ENCODE measurements at places on chromosomes 2 and 18.

- DNase-seq, result peak; percentile 50
These were observed 945.0 kb upstream of the CRIM1 start for GRCh38 chr2:35410431-35411061.

DNA sequence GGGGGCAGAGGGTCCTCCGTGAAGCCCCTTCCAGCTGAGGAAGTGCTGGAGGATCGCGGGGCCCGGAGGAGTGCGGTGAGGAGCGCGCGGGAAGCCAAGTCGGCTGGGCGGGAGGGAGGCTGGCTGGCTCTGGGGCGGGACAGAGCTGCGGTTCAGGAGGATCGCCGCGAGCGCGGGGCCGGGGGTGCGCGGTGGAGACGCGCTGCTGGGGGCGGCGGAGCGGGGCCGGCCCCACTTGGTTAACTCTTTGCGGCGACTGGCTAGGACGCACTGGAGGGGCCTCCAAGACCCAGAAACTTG, 464 bp downstream of the CYBRD1 start:
- no peak for DNase-seq

DNA sequence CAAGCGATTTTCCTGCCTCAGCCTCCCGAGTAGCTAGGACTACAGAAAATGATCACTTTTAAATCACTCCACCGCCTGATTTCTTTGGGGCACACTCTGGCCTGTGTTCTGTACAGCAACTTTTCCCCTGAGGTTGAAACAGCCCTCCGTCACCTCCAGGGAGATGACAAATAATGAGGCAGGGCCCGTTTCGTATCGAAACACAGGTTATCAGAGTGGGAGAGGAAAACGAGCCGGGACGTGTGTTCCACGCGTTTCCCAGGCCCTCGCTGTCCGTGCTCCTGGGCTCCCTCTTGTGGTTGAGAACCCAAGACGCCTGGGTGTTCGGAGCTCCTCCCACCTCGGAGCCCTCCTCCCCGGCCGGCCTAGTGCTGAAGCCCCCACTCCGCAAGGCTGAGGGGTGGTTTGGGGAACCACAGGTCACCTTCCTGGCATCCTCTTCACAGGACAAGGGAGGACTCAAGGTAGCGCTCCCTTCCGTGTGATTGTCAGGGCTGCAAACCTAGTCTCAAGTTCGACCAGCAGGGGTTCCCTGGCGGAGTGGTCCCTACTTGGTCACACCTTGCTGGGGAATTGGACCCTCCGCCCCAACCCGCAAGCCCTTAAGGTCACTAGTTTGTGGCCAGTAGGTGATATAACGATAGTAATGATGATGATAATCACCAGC, 12.8 kb downstream of the ATP6V1B1 start:
- peak; percentile 64 for DNase-seq

- DNase-seq, result no peak
These were observed 15.2 kb downstream of the GPC1 start for GRCh38 chr2:240450532-240451107.

DNA sequence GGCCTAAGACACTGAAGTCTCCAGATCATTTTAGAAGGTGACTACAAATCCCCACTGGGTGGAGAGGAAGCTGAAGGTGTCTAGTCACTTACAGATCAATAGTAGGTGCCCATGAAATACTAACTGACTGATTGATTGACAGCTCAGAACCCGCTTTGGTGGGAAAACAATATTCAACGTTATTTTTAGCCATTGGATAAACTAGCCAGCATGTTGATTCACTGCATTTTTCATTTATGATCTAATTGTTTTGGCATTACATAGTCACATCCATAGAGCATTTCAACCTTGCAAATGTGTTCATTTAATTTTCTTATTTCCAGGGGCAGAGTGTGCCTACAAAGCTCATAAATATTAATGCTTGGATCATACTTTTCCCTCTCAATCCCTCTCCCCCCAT, 162.3 kb downstream of the MREG start:
- peak; percentile 62 for DNase-seq

GRCh38 chr2:39133215-39133851, 12.5 kb upstream of the SOS1 start:
- DNase-seq, result no peak

GRCh38 chr2:98909317-98910211, 26.5 kb downstream of the CRACDL start:
- DNase-seq, result peak; percentile 76

DNA sequence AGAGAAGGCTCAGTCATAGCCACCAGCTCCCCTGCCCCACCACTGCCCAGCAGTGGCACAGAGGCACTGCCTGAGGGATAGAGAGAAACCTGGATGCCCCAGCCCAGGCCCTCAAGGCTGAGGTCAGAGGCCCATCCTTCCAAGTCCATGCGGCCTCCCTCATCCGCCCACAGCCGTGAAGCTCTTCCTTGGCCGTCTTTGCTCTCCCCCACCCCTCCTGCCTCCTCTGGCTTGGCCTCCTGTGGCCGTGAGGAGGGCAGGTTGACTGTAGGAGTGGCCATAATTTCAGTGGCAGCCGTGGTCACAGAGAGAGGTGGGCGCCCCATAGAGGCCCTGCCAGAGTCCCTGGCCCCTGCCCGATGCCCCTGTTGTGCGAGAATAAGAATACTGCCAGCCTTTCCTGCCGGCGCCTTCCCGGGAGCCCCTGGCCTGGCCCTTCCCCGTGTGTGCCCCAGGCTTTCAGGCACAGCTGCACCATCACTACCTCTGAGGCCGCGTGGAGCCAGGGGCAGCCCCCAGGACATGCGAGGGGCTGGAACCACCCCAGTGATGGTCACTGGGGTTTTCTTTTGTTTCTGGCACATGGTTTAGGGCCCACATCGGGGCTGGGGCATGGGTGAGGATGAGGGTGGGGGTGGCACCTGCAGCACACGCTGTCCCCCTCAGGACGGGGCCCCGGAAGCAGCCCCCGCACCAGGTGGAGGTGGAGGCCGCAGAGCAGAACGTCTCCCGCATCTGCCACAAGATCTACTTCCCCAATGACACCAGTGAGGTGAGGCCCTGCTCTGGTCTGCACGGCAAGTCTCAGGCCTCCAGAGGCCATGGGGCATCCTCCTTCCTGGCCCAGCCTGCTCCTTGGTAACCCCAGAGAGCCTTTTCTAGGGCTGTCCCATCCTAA, 13.1 kb upstream of the GPR17 start:
- DNase-seq, result no peak

DNA sequence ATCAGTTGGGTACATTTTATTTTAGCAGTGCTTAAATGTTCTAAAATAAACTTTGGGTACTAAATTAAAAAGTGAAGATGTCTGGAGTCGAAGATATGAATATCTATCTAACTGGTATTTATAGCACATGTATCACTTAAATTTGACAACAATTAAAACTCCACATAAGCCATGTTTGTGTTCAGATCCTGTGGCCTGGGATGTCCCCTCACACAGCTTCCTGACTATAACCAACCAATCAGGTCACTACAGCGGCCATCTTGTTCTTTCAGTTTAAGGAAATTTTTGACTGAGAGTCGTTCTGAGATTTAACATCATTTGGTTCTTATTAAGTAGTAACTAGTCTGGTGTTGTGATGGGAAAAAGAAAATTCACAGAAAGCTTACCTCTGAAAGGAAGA, 170.7 kb upstream of the NRP2 start:
- peak; percentile 39 for DNase-seq

DNA sequence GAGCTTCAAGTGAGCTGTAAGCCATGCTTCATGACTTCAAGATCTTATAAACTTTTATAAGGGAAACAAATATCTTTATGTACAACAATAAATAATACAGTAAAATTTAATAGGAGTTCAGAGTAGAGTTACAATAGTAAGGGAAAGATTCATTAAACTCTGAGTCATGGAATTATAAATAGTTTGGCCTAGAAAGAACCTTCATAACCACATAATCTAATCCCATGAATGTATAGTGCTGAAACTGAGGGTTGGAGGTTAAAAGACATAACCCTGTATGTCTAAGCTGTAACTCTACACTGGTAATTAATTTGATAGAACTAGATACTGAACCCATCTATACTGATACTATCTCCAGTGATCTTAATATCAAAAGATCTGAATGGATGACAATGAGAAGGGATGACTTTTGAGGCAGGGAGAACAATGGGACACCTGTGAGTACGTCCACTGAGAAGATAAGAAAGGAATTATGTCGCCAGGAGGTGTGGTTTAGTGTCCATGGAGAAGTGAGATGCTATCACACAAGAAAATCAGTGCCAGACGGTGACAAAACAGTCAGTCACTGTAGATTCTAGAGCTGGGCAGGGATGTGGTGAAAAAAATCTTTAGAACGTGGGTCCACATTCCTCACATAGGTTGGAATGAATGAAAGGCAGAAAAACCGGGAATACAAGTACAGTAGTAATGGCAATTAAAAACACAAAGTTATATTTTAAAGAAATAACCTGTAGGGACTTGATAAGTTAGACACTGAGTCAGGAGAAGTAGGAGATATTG, 1.1 kb downstream of the IL1F10 start:
- no peak for DNase-seq

DNA sequence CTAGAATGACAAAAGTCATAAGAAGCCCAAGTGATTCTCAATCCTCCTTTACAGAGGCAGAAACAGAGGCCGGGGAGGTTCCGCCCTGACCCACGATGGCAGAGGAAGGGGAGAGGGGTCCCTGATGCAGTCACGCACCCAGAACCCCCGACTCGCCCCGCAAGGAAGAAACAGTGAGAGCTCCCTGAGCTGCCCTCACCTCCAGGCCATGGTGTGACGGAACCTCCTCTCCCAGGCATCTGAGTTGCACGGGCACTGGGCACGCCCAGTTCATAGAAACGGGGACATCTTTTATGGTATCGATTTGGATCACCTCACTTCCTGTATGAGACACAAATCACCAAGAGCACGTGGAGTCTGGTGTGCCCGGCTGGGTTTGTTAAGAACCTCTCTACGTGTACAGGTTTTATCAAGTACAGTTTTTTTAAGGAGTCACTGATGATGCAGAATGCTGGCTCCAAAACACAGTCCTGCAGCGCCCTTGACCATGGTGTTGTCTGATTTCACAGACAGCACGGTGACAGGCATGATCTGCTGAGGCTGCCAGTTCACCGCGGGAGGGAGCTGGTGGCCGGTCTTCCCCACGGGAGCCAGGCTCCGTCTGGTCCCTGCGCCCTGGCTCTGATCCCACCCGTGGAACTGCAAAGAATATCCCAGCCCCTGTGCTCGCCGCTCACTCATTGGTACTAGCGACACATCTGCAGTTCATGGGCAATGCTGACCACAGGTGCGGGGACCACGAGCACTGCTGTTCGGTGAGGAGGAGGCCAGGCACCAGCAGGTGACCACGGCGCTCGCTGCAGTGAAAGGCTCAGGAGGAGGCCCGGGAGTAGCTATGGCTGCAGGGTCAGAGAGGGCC, 35.6 kb downstream of the PXDN start:
- DNase-seq, result peak; percentile 29

DNA sequence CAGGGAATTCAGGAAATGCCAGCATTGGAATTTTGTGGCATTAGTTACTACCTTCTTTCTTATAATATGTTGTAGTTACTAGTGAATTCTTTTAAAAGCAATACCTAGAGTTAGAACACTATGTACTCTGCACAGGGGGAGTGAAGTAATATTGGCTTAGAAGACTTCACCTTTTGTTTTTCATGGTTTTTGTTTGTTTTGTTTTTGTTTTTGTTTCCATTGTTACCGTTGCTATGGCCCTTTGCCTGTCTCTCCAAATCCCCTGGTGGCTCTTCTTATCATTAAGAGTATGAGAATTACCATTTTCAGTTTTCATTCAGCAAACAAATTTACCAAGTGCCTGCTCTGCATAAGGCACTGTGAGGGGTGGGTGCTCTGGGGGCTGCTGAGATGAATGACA, 160.1 kb downstream of the HAUS1 start:
- DNase-seq, result peak; percentile 83

- no peak for DNase-seq
These were observed 66.6 kb upstream of the STAM2 start for GRCh38 chr2:152241948-152242729.

GRCh38 chr2:137910641-137911040, 53.6 kb upstream of the HNMT start:
- DNase-seq, result peak; percentile 43

DNA sequence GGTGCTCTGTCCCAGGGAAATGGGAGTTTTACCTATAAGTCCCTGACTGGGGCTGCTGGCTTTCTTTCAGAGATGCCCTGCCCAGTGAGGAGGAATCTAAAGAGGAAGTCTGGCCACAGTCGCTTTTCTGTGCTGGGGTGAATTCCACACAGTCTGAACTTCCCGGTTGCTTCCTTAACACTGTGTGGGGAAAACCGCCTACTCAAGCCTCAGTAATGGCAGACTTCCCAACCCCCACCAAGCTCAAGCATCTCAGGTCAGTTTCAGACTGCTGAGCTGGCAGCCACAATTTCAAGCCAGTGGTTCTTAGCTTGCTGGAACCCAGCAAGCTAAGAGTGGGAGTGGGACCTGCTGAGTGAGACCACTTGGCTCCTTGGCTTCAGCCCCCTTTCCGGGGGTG, 54.9 kb downstream of the NUP35 start:
- DNase-seq, result peak; percentile 42

DNA sequence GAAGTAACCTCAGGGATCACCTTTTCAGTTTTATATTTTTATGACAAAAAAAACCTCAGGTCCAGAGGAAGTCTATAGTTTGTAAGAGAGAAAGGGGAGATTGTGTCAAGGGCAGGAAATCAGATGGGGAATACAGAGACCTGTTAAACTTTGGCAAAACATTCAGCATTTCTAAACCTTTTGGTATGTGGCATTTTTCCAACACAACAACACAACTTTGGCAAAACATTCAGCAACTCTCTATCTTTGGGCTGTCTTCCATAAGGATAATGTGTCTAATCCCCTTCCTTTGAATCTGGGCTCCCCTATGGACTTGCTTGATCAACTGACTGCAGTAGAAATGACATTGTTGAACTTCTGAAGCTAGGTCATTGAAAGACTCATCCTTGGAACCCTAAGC, 220.6 kb upstream of the CCDC68 start:
- DNase-seq, result peak; percentile 25

- DNase-seq, result peak; percentile 71
These were observed 210.8 kb upstream of the SMIM21 start for GRCh38 chr18:75638223-75638775.

DNA sequence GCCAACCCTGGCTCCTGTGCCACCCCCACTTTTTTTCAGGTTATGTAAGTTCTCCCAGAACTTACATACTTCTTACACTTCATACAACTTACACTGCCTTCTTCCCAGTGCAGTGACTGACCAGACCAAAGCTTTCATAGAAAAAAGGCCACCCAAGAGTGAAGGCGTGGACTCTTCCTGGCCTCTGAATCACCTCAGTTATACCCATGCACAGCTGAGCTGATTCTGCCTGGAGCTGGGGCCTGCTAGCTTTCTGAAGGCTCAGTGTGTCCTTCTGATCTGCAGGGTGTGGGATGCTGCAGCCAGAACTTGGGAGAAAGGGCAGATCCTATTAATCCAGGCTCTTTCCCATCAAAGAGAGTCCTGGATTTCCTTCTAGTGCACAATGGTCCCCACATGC, 216.1 kb downstream of the TTC32 start:
- DNase-seq, result no peak

GRCh38 chr18:23779696-23780303, 90.5 kb downstream of the LAMA3 start:
- peak; percentile 10 for DNase-seq

DNA sequence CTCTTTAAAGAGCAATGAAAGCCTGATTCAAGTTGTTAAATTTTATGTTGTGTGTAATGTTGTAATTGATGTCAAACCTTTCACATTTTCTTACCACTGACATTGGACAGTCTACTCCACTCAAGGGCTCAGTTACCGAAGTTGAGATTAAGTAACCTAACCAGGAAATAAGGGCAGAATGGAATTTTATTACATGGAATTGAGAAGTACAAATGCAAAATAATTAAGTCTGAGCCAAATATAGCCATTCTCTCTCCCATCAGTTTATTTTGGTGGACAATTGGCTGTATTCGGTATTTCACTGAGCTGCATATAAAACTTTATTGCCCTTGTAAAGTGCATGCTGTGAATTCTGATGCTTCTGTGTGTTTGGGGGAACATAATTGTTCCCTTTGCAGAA, 231.5 kb downstream of the TTC32 start:
- DNase-seq, result no peak

- DNase-seq, result no peak
These were observed 250.5 kb upstream of the TMEM200C start for GRCh38 chr18:6145645-6146306.

Data from astrocyte of the spinal cord (primary cell).